ENCODE measurements at places on chromosomes 3 and 15. TPM values are rescaled to one million over a fixed set of nuclear protein-coding genes. Genes with fewer than 3 reads are reported as not detected.

Gene CCR5
- total RNA-seq, result not detected

Gene ECE2
- total RNA-seq, result not detected

Gene SYNM
- total RNA-seq, result 1.1 TPM

Gene CHRFAM7A
- 0.96 TPM for total RNA-seq

Gene COL7A1
- 38.4 TPM for total RNA-seq

Gene FRMD5
- total RNA-seq, result 7.8 TPM

Gene GCNT3
- total RNA-seq, result 5.6 TPM

- H3K4me3 ChIP-seq, result no peak overlapping the region
- peaks cover 2% of the 10 kb centered on the region for H3K4me1 ChIP-seq
- no peak overlapping the region for H3K27ac ChIP-seq
- H3K27me3 ChIP-seq, result peaks cover 7% of the 10 kb centered on the region
- no peaks in the 10 kb centered on the region for H3K36me3 ChIP-seq
Observed at GRCh38 chr15:58357529-58358476, 74.0 kb upstream of the LIPC start.

DNA sequence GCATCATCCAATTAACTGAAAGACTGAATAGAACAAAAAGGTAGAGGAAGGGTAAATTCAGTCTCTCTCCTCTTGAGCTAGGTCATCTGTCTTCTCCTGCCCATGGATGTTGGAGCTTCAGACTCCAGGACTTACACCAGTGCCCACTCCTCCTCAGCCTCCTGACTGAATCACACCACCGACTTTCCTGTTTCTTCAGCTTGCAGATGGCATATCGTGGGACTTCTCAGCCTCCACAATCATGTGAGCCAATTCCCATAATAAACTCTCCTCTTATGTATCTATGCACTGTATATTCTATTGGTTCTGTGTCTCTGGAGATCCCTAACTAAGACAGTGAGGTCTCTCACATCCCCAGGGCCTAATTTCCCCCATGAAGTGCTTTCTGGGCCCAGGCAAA is 140.4 kb downstream of the CD47 start:
- DNase-seq, result no peak
- no peak overlapping the region for H3K27ac ChIP-seq
- no peaks in the 10 kb centered on the region for H3K36me3 ChIP-seq
- H3K27me3 ChIP-seq, result no peaks in the 10 kb centered on the region

GRCh38 chr3:36740787-36741186 is 23.6 kb downstream of the DCLK3 start:
- H3K36me3 ChIP-seq, result no peaks in the 10 kb centered on the region
- DNase-seq, result no peak
- H3K27ac ChIP-seq, result no peak overlapping the region
- no peak overlapping the region for H3K4me3 ChIP-seq
- H3K4me1 ChIP-seq, result peaks cover 8% of the 10 kb centered on the region

DNA sequence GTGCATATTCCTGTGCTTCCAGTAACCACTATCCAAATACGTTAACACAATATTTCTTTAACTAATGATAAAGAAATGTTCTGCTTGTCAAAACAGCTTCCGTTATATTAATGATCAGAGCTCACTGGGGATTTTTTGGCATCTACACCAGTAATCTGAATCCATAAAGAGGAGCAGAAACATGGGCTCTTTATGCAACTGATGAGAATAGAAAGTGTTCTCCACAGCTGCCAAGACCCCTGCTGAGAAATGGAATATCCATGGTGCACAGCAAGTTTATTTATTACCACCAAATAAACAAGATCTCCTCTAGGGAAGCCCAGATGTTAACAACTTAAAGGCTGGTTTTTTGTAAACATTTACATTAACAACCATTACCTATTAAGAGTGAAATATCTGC is 54.5 kb downstream of the ALDH1A2 start:
- no peak overlapping the region for H3K27ac ChIP-seq
- no peak overlapping the region for H3K4me3 ChIP-seq
- H3K36me3 ChIP-seq, result no peaks in the 10 kb centered on the region

DNA sequence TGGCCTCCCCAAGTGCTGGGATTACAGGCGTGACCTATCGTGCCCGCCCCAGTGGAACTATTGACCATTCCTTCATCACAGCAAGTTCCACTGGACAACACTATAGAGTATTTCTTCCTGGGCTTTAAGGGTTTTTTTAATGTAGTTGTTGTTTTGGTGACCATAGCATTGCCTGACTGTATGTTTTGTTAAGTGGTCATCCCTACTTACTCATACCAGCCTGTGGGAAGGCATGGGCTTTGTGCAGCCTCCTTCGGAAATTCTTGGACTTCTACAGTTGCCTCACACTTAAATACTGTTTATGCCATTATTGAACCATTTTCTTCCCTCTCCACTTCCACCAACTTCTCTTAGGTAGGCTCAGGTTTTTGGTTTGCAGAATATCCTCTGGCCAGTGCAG is 19.9 kb upstream of the ALPK3 start:
- H3K36me3 ChIP-seq, result peaks cover 20% of the 10 kb centered on the region
- H3K27me3 ChIP-seq, result no peaks in the 10 kb centered on the region
- DNase-seq, result no peak
- no peaks in the 10 kb centered on the region for H3K4me1 ChIP-seq
- H3K27ac ChIP-seq, result no peak overlapping the region

DNA sequence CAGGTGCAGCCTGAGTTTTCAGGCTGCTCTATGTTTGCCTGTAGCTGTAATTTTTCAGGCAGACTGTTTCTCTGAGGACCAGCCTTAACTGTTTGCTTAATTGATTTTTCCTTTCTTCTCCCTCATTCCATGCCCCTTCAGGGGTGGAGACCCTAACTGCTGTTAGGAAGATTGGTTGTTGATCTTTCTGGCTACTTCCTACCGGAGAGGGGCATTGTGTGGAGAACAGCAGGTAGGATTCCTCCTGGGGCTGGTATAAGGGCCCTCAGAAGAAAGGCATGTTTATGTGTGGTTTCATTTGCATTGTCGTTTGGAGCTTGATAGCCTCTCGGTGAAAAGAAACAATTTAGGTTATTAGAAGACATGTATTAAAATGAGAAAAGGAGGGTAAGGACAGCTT is 56.9 kb upstream of the GOLGA6L2 start:
- H3K36me3 ChIP-seq, result peaks cover 7% of the 10 kb centered on the region
- peaks cover 26% of the 10 kb centered on the region for H3K4me1 ChIP-seq
- no peak for DNase-seq
- no peaks in the 10 kb centered on the region for H3K27me3 ChIP-seq

GRCh38 chr3:65303431-65303830 is 615.6 kb upstream of the ADAMTS9 start:
- no peaks in the 10 kb centered on the region for H3K27me3 ChIP-seq
- H3K27ac ChIP-seq, result no peak overlapping the region
- no peaks in the 10 kb centered on the region for H3K4me1 ChIP-seq
- H3K4me3 ChIP-seq, result no peak overlapping the region
- H3K36me3 ChIP-seq, result no peaks in the 10 kb centered on the region
- no peak for DNase-seq

DNA sequence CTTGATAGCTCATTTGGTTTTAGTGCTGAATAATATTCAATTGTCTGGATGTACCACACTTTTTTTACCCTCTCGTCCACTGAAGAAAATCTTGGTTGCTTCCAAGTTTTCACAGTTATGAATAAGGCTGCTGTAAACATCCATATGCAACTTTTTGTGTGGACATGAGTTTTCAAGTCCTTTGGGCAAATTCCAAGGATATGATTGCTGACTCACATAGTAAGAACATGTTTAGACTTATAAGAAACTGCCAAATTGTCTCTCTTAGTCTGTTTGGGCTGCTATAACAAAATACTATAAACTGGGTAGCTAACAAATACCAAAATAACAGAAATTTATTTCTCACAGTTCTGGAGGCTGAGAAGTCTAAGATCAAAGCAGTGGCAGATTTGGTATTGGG is 59.5 kb upstream of the TNFSF10 start:
- no peak for DNase-seq
- H3K27me3 ChIP-seq, result no peaks in the 10 kb centered on the region
- H3K36me3 ChIP-seq, result no peaks in the 10 kb centered on the region
- no peaks in the 10 kb centered on the region for H3K4me1 ChIP-seq
- no peak overlapping the region for H3K27ac ChIP-seq
- no peak overlapping the region for H3K4me3 ChIP-seq

DNA sequence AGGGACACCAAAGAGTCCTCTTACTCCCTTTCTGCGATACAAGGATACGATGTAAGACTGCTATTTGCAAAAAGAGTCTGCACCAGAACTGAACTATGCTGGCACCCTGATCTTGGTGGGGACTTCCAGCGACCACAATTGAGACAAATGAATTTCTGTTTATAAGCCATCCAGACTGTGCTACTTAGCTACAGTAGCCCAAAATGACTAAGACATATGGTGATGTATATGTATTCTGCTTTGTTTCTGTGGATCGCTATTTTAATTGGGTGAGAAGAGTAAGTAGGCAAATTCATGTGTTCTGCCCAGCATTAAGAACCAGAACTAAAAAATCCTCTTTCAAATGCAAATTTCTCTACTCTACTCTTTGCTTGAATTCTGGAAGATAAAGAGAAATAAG is 720.9 kb downstream of the DIPK2A start:
- no peak for DNase-seq
- H3K4me1 ChIP-seq, result no peaks in the 10 kb centered on the region
- no peak overlapping the region for H3K4me3 ChIP-seq
- H3K36me3 ChIP-seq, result no peaks in the 10 kb centered on the region
- no peaks in the 10 kb centered on the region for H3K27me3 ChIP-seq
- H3K27ac ChIP-seq, result no peak overlapping the region

GRCh38 chr3:10463533-10464434 is 41.6 kb downstream of the ATP2B2 start:
- no peaks in the 10 kb centered on the region for H3K4me1 ChIP-seq
- H3K4me3 ChIP-seq, result no peak overlapping the region
- no peak overlapping the region for H3K27ac ChIP-seq

DNA sequence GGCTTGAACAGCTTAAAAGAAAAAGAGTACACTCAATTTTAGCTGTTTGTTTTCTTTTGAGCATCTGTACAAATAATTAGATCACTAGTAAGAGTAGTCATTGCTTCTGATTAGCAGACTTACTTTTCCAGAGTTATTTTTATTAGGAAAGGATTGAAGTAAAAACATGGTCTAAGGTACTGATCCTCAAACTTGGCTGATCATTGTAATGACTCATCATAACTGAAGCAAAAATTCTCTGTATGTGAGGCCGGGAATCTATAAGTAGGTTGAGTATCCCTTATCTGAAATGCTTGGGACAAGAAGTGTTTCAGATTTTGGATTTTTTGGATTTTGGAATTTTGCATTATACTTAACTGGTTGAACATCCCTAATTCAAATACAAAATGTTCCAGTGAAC is 12.4 kb downstream of the NMD3 start:
- peaks cover 13% of the 10 kb centered on the region for H3K36me3 ChIP-seq
- no peaks in the 10 kb centered on the region for H3K4me1 ChIP-seq
- no peaks in the 10 kb centered on the region for H3K27me3 ChIP-seq
- no peak overlapping the region for H3K27ac ChIP-seq

GRCh38 chr3:85781806-85782205 is 823.0 kb downstream of the CADM2 start:
- no peaks in the 10 kb centered on the region for H3K27me3 ChIP-seq
- H3K4me3 ChIP-seq, result no peak overlapping the region
- H3K4me1 ChIP-seq, result peaks cover 2% of the 10 kb centered on the region
- H3K36me3 ChIP-seq, result no peaks in the 10 kb centered on the region
- no peak overlapping the region for H3K27ac ChIP-seq

DNA sequence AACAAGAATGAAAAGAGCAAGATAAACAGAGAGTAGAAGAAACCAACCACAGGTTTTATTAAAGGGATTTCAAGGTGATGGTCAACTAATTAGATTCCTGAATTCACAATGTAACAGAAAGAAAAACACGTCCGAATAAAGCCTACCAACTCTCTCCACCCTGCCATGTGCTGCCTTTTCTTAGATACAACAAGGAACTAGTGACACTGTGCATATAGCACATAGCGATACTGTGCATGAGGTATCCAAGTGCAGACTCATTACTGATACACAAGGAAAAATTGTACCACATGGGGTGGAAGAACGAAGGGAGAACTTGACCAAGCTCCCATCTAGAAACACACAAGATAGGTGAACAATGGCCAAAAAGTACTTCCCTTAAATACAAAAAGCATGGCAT is 154.6 kb downstream of the MAGI1 start:
- peaks cover 1% of the 10 kb centered on the region for H3K36me3 ChIP-seq
- no peak for DNase-seq
- peak overlapping the region; percentile 86 for H3K27ac ChIP-seq

GRCh38 chr3:153906366-153906765 is 214.8 kb upstream of the ARHGEF26 start:
- H3K4me1 ChIP-seq, result peaks cover 9% of the 10 kb centered on the region
- no peak overlapping the region for H3K4me3 ChIP-seq
- DNase-seq, result no peak

DNA sequence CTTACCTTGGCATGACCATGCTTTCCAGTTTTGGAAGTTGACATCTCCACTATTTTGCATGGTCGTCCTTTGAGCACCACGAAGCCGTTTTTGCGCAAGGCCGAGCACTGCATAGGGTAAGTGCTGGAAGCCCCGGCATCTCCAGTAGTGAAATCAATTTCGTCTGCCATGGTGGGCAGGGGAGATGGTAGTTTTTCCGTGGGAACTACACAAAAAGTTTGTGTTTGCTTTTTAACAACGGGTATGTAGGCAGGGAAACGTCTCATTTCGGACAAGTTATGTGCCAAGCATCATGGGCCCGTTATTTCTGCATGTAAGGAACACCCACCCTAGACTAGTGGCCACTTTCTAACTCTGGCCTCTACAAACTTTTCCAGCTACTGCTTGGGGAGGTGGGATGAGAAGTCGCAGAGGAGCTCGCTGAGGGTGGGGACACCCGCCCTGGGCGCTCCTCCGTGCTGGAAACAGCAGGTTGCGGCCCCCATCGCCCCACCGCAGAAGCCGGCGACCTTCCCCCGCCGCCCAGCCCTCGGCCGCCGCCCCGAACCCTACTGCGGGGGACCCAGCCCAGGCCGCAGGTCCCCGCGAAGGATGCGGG is 701 bp downstream of the EIF5A2 start:
- no peak overlapping the region for H3K27ac ChIP-seq
- peaks cover 3% of the 10 kb centered on the region for H3K4me1 ChIP-seq
- peak overlapping the region; percentile 89 for H3K4me3 ChIP-seq

DNA sequence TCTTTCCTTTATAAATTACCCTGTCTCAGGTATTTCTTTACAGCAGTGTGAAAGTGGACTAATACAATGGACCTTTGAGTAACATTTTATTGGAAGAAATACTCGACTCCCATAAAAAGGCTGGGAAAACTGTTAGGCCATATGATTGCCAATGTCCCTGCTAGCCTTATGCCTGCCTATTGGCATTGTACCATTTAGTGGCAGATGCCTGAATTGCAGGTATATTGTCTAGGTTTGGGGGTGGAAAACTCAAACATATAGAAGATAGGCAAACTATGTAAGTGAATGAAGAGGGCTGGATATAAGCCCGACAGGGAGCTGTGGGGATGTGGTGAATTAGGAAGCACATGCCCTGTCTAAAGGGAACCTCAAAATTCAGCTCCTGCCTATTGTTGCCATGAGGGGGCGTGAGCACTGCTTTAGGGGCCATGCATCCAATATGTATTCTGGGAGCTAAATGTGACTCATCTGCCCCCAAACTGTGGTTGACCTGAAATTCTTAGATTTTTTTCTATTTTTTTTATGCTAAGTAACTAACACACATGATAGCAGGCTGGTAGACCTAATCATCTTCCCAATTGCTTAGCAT is 65.2 kb upstream of the TRA2B start:
- no peak overlapping the region for H3K27ac ChIP-seq
- H3K4me1 ChIP-seq, result no peaks in the 10 kb centered on the region
- no peak overlapping the region for H3K4me3 ChIP-seq
- H3K27me3 ChIP-seq, result peaks cover 4% of the 10 kb centered on the region
- no peaks in the 10 kb centered on the region for H3K36me3 ChIP-seq

- no peak overlapping the region for H3K4me3 ChIP-seq
- H3K27me3 ChIP-seq, result no peaks in the 10 kb centered on the region
- no peaks in the 10 kb centered on the region for H3K4me1 ChIP-seq
- no peak overlapping the region for H3K27ac ChIP-seq
- no peaks in the 10 kb centered on the region for H3K36me3 ChIP-seq
Observed at GRCh38 chr3:173255555-173255954, 114.5 kb upstream of the SPATA16 start.

All from progenitor cell of endocrine pancreas (in vitro differentiated cells).